ENCODE measurements at places on chromosomes 6 and 20.

- no peak for DNase-seq
These were observed 24.5 kb downstream of the ACSS1 start for GRCh38 chr20:25033265-25033923.

- no peak for DNase-seq
These were observed 5.9 kb downstream of the F13A1 start for GRCh38 chr6:6314596-6314995.

- DNase-seq, result no peak
These were observed 48.9 kb downstream of the ALDH5A1 start for GRCh38 chr6:24543683-24544082.

DNA sequence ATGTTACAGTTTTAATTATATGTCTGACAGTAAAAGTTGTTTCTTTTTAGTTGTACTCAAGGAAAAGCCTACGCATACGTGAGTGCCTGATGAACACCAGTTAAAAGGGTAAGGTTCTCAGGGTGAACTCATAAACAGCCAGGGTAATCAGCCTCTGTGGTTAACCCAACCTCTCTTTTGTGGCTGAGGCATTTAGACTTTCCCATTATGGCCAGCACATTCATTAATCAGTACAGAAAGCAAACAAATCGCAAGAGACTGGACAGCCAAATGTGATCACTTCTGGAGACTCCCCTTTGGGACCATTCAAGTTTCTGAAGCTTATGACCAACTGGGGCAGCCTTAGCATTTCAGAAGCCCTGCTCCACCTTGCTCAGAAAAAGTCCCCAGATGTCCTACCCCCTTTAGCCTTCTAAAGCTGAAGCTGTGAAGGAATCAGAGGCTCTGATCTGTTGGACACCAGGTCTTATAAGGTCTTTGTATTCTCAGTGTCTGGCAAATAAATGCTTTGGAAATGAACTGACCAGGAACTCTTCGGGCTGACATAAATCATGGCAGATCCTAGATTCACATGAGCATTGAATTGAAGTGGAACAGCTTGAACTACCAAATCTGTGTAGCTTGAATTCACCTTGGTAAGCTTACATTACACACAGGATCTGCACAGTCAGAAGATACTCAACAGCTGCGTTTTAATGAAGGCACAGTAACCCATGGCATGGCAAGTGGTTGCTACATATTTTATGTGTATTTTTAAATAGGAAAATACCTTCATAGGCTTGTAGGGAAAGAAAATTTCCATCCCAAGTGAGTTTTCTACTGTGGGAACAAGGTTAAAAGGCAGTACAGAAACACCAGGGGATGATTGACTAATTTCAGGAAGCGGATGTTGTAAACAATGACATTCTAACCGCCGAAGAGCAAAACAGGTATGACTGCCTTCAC is 18.7 kb downstream of the IL20RA start:
- DNase-seq, result no peak

GRCh38 chr6:1024587-1024986 is 287.3 kb upstream of the FOXQ1 start:
- no peak for DNase-seq

DNA sequence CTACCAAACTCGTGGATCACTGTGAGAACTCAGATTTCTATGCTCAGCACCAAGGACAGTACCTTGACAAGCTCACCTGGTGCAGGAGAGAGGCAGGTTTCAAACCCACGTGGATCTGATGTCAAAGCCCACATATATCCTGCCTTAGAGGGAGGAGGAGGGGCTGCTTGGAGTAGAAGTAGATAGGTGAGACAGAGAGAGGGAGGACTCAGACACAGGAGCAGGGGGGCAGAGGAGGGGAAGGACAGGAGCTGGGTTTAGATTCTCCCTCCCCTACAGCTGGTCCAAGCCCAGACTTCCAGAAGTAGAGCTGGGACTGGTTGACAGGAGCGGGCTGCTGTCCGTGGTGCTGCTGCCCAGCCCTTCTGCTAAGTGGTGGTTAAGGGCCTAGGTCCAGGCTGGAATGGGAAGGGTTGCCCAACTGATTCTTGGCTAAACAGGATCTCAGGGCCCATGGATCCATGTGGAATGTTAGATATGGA is 77.5 kb downstream of the CDH22 start:
- DNase-seq, result no peak

DNA sequence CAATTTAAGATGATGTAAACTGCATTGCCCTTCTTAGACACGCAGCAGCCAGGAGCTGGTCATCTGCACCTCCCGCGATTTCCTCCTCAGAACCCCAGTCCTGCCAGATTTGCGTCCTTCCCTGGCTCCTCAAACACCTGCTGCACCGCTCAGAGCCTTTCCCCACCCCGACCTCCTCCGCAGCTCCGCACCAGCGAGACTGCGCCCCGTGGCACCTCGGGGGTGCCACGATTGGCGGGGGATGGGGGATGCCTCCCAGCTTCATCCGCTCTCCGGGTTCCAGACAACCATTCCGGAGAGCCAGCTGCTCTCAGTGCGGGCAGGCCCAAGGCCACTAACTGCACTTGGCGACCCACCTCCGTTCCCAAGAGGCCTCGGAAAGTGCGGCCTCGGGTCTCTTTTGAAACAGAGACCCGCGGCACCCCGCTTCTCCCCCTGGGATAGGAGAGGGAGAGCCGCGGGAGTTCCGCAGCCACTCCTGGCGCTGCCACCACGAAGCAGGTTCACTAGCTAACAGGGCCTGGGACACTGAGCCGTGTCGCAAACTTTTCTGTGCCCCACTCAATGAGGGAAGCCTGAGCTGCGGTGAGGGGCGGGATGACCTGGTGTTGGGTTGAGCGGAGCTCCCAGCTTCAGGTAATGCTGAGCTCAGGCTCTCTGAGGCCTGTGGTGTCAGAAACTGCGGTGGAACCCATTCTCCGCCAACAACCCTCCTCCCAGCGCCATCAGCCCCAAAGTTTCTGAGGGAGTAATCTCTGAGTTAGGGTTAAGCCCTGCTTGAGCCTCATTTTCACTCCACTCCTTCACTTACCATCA is 7.3 kb upstream of the TFAP2A start:
- DNase-seq, result peak; percentile 29

GRCh38 chr6:98827295-98828159 is 6.8 kb upstream of the POU3F2 start:
- no peak for DNase-seq

GRCh38 chr6:102525336-102525735 is 1131.8 kb downstream of the GRIK2 start:
- no peak for DNase-seq

DNA sequence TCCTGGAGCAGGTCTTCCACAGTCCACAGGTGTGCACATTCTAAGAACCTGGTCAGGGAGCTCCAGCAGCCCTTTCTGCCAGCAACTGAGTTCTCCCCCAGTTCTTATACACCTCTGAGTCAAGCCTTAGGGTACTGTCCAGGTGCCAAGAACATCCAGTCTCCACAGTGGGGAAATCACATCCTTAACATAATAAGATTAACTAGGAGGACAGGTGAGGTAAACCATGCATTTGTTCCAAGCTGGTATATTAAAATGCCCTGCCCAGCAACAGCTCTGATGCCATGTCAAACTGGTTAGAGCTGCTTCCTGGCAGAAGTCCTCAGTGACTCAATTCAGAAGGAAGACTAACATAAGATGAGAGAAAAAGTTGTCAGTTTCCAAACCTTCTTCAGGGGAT is 303.9 kb upstream of the SGK1 start:
- DNase-seq, result no peak

GRCh38 chr20:51011479-51011878 is 11.4 kb downstream of the KCNG1 start:
- no peak for DNase-seq

- no peak for DNase-seq
These were observed 56.4 kb downstream of the CDH4 start for GRCh38 chr20:61308477-61308774.

DNA sequence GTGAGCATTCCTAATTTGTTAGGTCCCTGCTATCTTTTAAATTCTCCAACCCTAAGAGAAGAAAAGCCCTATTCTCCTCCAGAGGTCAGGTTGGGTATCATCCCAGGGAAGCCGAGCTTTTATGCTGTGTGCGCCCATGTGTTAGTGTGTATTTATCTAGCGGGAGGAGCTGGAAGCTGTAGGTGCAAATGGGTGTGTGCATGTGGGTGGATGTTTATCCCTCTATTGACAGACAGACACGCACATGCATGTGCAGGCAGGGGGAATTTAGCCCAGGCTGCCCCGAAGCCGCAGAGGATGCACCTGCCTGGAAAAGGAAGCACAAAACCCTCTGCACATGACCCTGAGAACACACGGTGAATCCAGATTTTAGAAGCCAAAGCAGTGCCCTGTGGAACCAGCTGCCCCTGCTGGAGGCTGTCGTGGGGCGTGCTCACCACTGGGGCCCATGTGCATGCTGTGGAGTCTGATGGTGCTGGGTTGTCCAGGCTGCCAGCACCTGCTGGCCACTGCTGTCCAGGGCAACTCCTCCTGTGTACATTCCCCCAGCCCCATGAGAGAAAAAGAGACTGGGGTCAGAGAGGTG is 397.5 kb downstream of the TAF4 start:
- no peak for DNase-seq

DNA sequence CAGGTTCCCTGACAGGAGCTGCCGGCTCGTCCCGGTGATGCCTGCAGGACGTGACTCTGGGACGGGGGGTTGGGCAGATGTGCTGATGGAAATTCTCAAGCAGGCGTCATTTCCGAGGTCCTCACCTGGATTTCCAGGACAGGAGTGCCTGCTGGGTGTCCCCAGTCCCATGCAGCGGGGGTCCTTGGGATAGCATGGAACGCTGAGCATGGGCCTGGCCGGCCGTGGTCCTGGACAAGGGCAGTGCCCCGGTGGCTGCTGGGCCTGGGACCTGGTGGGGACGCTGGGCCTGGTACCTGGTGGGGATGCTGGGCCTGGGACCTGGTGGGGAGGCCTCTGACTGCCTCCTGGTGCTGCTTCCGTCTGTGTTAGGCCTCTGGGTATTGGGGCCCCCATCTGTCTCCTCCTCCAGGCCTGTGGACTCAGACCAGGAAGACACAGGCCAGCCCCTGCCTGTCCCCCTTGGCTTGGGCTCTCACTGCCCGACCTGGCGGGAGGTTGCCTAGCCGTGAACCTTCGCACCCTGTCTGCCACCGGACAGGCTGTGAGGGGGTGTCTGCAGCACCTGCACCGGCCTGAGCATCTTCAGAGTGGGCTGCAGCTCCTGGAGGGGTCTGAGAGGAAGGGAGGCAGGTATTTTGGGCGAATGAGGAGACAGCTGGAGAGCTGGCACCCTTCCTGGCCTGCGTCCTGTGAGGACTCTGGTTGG is 6.2 kb downstream of the RTEL1 start:
- no peak for DNase-seq

GRCh38 chr6:71228461-71229041 is 60.1 kb upstream of the OGFRL1 start:
- no peak for DNase-seq

- DNase-seq, result no peak
These were observed 928.9 kb upstream of the CITED2 start for GRCh38 chr6:140303218-140303949.

GRCh38 chr20:36969478-36970186 is 18.1 kb upstream of the SAMHD1 start:
- no peak for DNase-seq

- no peak for DNase-seq
These were observed 17.0 kb downstream of the NFATC2 start for GRCh38 chr20:51525241-51526105.

DNA sequence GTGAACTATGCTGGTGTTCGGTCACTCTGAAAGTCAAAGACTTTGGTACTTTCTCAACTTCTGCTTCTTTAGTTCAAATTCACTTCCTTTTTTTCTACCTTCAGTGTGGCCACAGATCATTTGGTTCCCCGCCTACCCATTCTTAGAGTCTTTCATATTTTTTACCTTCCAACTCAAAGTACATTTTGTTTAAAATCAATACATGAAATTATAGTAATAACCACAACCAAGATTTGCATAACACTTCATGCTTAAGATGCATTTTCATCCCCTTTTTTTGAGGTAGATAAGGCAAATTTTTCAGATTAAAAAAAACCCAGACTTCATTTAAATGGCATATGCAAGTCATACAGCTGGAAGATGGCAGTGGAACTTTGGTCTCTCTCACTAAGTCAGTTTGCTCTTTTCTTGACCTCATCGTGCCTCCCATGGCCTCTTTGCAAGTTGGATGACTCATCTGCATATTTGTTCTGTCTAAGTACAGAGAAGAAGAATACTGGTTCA is 11.9 kb upstream of the CNR1 start:
- no peak for DNase-seq

GRCh38 chr20:16803965-16804792 is 56.0 kb downstream of the OTOR start:
- peak; percentile 76 for DNase-seq

DNA sequence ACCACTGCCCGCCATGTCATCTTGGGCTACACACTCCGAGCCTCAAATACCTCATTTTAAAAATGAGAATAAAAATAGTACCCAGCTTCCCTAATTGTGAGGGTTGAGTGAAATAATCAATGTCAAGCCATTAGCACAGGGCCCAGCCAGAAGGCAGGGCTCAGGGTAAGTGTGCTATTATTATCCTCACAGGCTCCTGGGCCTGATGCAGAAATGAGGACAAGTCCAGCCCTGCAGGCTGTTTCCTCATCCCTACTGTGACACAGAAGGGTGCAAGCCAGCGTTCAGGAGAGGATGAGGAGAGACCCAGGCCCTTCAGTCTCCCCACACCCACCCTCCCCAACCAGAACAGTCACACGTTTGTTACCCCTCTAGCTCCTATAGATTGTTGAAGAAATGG is 4.0 kb downstream of the DLK2 start:
- DNase-seq, result no peak

- no peak for DNase-seq
These were observed 2.2 kb upstream of the GINM1 start for GRCh38 chr6:149563928-149564325.

- no peak for DNase-seq
These were observed 3.2 kb downstream of the BHLHE23 start for GRCh38 chr20:63003546-63003945.

DNA sequence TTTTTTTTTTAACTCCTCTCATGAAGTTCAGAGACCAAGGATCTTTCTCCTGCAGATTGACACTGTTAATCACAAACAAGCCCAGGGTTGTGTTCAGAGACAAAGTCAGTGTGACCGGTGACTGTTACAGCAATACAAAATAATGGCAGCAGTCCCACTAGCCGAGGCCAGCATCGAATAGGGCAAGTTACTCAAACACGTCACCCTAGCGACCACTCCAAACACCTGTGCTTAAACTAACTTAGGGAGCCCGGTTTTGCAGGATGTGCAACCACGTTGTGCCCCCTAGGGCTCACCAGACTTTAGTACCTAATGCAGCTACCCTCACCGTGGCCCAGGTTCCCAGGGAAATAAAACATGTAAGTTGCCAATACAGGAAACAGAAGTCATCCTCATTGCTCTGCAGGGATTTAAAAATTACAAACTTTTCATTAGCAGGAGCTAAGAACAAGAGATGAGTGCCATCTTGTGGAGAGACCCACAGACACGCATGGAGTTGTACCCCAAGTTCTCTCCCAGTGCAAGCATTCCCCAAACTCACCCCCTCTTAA is 38.1 kb downstream of the FAM50B start:
- DNase-seq, result peak; percentile 52

DNA sequence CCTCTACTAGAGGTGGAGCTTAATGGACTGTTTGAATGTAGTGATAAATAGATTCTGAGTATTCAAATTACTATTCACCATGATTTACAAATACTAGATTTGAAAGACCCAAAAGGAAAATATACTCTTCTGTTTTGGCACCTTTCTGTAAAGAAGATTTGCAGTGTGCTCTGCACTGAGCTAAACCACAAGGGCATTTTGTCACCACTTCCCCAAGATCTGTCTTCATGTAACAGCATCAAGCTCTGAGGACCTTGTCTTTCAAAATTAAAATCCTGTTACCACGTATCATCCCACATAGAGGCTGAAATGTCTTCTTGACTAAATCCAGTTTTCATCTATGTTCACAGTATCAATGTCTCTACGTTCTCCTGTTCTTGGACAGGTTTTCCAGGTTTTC is 3.3 kb upstream of the PGK2 start:
- DNase-seq, result no peak

GRCh38 chr6:122788208-122788607 is 850 bp upstream of the SMPDL3A start:
- no peak for DNase-seq
